ENCODE measurements at places on chromosomes 5 and 9.

- no peak for DNase-seq
Observed at GRCh38 chr5:14507156-14507941, 74.2 kb upstream of the OTULINL start.

GRCh38 chr5:143013176-143013891 is 243.2 kb downstream of the ARHGAP26 start:
- DNase-seq, result no peak

GRCh38 chr5:73280821-73281746 is 108.1 kb downstream of the TMEM174 start:
- no peak for DNase-seq

DNA sequence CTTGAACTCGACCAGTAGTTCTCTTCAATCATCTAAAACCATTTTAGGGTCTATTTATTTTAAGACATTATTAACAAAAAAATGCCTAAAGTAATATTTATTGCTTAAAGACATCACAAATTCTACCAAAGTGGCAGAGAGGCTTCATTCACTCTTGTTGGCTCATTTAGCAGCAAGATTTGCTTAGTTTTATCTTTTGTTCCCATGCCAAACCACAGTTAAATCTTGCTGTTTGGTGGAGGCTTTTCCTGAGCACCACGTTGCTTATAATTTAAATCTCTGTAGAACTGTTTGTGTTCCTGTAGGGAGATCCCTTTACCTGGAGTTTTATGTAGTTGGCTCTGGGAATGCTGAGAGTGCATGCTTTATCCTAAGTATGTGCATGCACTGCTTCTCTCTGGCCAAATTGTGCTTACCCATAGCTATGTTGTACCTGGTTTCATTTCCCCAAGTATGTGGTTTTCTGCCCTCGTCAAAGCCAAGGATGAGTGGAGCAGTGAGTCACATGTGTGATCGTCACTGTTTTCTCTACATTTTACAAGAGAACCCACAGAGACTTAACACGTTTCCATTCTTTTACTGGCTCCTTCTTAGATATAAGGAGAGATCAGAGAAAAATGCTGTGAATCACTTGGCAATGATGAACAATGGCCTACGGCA is 42.1 kb upstream of the MAST4 start:
- peak; percentile 26 for DNase-seq

DNA sequence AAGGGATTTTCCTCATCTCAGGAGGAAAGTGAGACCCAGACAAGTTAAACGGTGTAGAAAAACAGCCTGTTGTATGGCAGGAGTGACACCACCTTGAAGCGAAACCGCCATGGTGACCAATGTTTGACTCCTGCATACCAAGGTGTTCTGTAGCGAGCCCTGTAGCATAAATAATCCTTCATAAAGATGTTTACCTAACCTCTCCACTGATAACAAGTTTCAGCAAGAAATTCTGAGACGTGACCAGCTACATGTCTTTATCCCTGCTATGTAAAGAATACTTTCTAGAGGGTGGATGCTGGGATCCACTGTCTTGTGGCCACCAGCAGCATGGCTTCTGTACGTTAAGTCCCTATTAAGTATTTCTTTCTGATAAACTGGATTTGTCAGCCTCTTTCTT is 148.1 kb downstream of the MPDZ start:
- DNase-seq, result no peak

DNA sequence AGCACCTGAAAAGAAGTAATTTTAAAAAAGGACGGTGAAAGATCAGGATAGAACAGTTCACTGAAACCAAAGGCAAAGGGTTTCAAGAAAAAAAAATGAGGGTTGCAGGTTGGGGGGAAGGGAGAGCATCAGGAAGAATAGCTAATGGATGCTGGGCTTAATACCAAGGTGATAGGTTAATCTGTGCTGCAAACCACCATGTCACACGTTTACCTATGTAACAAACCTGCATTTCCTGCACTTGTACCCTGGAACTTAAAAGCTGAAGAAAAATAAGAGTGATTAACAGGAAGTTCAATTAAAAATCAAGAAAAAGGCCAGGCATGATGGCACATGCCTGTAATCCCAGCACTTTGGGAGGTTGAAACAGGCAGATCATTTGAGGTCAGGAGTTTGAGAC is 44.1 kb upstream of the RNF38 start:
- DNase-seq, result no peak

DNA sequence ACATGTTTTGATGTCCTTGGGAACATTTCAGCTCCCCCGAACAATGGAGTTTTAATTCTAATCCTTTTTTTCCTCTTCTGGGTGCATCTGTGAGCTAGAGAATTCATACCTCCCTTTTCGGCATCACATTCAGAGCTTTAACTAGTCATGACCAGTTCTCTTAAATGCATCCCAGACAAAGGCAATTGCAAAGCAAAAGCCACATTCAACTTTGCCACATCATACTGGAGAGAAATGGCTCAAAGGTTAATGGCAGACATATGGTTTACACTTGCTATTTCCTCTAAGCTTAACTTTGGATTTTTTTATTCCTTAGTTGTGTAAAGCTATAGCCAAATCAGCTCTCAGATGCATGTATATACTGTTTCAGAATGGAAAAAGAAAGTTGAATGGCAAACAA is 153.3 kb downstream of the ESM1 start:
- DNase-seq, result no peak
